ENCODE measurements at places on chromosomes 16 and 17.

- DNase-seq = peak; percentile 75
Measured at GRCh38 chr17:16287563-16288027, 65.7 kb downstream of the CENPV start.

GRCh38 chr16:22192261-22193062 is 13.6 kb upstream of the EEF2K start:
- peak; percentile 68 for DNase-seq

DNA sequence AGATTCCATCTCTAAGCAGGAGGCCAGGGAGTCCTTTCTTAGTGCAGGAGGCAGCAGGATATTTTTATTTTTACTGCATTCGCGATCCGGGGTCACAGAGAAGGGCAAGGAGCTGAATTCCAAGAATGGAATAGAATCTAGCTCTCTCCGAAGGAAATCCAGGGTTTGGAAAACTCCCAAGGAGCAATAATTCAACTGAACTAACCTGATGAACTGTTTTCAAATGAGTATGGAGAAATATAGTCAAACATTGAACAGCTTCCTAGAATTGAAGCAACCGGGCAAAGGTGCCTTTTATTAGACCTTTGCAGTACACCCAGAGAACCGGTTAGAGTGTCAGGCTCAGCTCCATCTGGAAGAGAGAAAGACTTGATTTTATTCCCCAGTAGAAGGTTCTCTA is 120.7 kb upstream of the MAF start:
- DNase-seq = no peak

DNA sequence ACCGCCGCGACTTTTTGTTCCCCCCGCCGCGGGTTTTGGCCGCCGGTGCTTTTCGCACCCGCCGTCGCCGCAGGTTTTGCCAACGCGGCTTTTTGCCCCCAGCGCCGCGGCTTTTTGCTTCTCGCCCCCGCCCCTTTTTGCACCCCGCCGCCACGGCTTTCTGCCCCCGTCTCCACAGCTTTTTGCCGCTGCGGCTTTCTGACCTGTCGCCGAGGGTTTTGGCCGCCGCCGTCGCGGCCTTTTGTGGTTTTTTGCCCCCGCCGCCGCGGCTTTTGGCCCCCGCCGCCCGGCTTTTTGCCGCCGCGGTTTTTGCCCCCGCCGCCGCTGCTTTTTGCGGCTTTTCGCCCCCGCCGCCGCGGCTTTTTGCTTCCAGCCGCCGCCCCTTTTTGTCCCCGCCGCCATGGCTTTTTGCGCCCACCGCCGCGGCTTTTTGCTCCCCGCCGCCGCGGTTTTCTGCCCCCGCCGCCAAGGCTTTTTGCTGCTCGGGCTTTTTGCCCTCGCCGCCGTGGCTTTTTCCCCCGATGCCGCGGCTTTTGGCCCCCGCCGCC is 151.1 kb downstream of the KCNJ18 start:
- DNase-seq = no peak

Measured in HFFc6 (cell line).